K562 (cell line): ENCODE measurements at places on chromosomes 4 and X.

GRCh38 chr4:158873795-158874401, 105.1 kb downstream of the FNIP2 start:
- no peak for DNase-seq

GRCh38 chr4:7328913-7329638, 105.7 kb downstream of the PSAPL1 start:
- DNase-seq, result no peak

DNA sequence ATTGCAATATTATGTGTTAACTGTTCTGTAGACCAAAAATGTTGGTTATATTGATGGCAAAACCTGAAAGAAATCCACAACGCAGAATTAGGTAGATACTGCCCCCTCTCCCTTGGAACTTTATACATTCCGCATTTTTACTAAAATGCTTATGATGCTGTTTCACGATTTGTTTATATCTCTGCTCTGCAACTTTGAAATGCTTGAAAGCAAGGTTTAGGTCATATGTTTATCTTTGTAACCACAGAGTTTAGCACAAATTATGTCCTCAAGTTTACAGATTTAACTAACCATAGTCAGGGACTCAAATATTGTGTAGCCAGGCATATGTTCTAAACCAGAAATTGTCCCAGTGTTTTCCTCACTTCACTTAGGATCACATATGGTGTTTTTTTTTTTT, 66.1 kb upstream of the H2AZ1 start:
- no peak for DNase-seq

- no peak for DNase-seq
These were observed 691 bp downstream of the MAGED1 start for GRCh38 chrX:51893931-51894696.

- no peak for DNase-seq
These were observed 1.4 kb upstream of the CORIN start for GRCh38 chr4:47839259-47839658.

DNA sequence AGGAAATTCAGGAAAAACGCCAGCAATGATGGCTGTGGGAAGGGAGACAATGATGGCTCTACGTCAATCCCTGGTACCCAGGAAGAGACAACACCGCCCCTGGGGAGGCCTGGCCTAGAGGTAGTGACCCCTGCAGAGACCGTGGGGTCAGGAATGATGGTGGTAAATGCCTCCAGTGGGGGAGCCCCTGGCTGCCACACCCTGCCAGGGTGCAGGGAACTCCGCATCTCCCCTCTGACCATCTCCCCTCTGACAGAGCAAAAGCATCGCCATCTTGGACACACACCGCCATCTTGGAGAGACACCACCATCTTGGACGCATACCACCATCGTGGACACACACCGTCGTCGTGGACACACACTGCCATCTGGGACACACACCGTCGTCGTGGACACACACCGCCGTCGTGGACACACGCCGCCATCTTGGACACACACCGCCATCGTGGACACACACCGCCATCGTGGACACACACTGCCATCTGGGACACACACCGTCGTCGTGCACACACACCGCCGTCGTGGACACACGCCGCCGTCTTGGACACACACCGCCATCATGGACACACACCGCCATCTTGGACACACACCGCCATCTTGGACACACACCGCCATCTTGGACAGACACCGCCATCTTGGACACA, 9.9 kb downstream of the ASMTL start:
- DNase-seq, result no peak

DNA sequence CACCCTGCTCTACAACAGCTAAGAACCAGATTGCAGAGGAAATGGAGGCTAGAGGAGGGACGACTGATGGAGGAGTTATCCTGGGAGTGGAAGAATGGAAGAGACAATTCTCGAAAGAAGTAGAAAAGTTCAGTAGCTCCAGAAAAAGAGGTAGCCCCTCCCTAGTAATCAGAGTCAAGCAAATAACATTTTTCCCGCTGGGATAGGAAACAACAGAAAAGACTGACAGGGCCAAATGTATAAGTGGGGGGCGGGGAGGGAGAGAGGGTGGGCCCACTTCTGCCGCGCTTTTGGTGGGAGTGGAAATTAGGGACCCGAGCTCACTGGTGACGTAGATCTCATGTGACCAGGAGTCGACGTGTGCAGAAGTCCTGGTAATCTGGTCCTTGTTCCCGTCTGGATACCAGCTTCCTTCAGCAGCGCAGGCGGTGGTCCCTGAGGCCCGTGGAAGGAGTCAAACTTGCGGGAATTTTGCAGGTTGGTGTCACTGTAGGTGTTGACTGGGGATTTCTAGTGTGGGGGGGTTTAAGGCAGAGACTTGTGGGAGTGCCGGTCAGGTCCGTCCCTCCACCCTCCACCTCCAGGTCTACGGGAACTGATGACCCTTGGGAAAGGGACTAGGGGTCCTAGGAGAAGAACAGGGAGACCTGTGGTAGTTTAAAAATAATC, at the start of gene TCEAL9:
Gene TCEAL9, plus strand, starts transcription at position 377 of the 669 bp plus-strand sequence. CDS start 1,179 bp downstream, outside the sequence.
- DNase-seq, result peak; percentile 14

GRCh38 chr4:142960126-142960525, 114.0 kb upstream of the INPP4B start:
- no peak for DNase-seq

DNA sequence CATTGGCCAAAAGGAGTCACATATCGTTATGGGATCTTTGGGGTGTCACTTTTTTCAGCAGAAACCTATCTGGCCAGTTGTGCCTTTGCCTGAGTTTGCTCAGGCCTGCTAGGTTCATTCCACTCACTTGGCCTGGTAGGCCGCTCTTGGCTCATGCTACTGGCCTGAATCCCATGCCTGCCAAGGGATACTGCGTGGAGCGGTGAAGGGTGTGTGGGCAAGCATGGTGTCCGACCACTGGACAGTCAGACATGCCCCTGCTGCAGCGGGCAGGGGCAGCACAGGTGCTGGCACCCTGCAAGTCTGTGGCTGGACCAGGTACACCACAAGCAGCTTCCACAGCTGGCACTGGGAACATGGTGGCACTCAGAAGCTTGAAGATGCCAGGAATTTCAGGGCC, 11.3 kb upstream of the PPM1K start:
- no peak for DNase-seq
